ENCODE measurements at places on chromosomes 5 and 9. TPM values are rescaled to one million over a fixed set of nuclear protein-coding genes. Genes with fewer than 3 reads are reported as not detected.

HRH2 gene
- 22.8 TPM for total RNA-seq

DNA sequence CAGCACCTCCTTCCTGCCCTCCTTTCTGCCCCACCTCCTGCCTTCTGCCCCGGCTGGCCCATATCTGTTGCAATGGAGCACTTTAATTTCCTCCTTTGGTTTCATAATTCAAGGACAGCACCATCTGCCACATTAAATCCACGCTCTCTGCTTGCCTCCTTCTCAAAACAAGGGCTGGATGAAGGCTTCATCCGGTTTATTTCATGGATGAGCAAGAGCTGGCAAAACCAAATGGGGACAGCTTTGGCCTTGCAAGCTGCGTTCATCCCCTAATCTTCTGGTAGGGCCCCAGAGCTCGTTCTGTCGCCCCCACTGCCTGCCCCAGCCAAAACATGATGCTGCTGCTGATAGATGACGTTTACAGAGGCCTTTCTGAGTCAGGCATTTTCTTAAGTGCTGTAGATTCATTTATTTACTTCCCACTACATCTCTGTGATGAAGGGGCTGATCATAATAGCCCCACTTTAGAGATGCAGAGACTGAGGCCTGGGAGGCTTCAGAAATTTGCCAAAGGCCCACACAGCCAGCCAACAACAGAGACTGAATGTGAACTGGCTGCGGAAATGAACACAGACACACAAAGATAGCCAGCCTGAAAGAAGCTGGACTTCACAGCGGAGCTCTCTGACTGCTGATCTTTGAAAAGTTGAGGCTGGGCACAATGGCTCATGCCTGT is 115.6 kb upstream of the CPEB4 start:
- no peak for DNase-seq

GRCh38 chr5:67089200-67089725 is 107.3 kb downstream of the CD180 start:
- DNase-seq, result no peak

- peak; percentile 12 for DNase-seq
Measured at GRCh38 chr9:99778836-99779235, 42.8 kb upstream of the NR4A3 start.

GRCh38 chr9:136695435-136695895 is 8.2 kb upstream of the AGPAT2 start:
- DNase-seq, result no peak

- DNase-seq, result no peak
Measured at GRCh38 chr9:16064771-16065170, 511.9 kb downstream of the CCDC171 start.

- DNase-seq, result no peak
Measured at GRCh38 chr9:14030375-14031059, 283.4 kb downstream of the NFIB start.

DNA sequence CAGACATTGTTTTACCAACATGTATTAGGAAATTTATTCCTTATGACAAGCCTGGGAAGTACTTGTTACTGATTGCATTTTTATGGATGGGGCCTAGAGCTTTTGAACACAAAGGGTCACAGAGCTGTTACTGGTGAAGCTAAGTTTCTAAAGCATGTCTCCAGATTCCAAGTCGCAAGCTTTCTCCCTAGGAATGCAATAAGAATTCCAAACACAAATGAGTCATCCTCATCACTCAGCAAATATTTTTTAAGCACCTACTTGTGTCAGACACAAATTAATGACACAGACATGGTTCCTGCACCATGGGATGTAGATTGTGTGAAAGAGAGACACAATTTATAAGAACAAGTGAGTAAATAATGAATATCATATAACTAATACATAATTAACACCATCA is 11.0 kb upstream of the SH3RF2 start:
- DNase-seq, result no peak

GRCh38 chr5:132760049-132760420 is 12.8 kb downstream of the CCNI2 start:
- DNase-seq, result no peak

DNA sequence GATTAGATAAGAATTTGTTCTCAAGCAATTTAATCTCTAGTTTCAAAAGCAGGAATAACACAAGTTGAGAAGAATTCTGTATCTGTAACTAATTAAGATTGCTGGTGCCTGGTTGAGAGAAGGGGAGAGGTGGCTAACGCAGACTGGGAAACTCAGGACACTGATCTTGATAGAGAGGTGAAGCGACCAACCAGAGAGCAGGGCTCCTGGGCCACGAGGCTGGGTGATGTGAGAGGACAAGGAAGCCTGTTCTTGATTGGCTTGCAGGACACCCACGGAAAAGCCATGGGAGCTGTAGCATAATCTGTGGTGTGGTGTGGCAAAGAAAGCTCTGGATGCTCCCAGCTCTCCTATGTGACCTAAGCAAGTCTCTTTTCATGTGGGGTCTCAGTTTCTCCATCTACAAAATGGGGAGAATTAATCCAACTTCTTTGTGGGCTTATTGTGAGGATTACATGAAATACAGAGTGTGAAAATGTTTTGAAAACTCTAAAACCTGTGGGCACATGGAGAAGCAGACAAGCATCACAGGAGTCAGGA is 594.1 kb upstream of the BRINP1 start:
- no peak for DNase-seq

PNPLA7 gene
- 6.8 TPM for total RNA-seq

DNA sequence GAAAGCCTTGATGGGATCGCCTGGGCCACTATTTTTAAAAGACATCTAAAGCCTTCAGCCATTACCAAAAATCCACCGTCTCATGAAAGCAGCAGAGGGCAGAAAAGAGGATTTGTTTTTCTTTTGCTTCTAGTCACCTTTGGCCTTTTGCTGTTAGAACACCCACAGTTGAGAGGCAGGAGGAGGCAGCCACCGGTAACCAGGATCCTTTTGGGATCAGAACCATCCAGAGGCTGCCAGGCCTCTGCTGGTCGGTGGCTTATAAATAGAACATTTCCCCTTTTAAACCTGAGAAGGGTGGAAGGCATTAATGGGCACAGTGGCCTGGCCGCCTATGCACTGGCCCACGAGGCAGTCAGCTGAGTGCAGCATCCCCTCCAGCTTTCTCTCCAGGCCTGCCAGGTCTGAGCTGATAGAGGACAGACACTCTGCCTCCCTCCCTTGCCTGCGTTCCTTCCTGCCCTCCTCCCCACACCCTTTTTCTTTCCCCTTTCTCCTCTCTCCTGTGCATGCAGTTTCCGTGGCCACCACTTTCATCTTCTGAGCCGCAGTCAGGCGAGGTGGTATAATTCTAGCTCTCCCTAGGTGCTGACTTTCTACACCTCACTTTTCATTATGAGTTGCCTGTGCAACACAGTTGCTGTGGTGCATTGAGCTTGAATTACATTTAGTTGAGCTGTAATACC is 253.4 kb downstream of the ARHGAP26 start:
- DNase-seq, result peak; percentile 72

GRCh38 chr9:28270156-28270555 is 696.9 kb upstream of the C9orf72 start:
- DNase-seq, result no peak

NELFB gene
- total RNA-seq, result 56.6 TPM

RANBP3L gene
- not detected for total RNA-seq

- no peak for DNase-seq
Measured at GRCh38 chr9:76194896-76195295, 199.3 kb downstream of the RFK start.

GRCh38 chr5:132480042-132480441 is 10.5 kb downstream of the IRF1 start:
- DNase-seq, result no peak

- DNase-seq, result peak; percentile 82
Measured at GRCh38 chr5:132272311-132273210, 15.1 kb downstream of the PDLIM4 start.

Measured in activated T-cell treated with anti-CD3 and anti-CD28 coated beads, Interleukin-2, amount 50 U/mL, for 72 hours (primary cell).